ENCODE measurements at places on chromosomes 2 and 18. TPM values are rescaled to one million over a fixed set of nuclear protein-coding genes. Genes with fewer than 3 reads are reported as not detected.

The ITGB6 gene
- not detected for total RNA-seq

The AP1S3 gene
- 8.4 TPM for total RNA-seq

The HRH4 gene
- total RNA-seq: 0.12 TPM

The WDR35 gene
- 20.9 TPM for total RNA-seq

The ASTL gene
- total RNA-seq: not detected

The TMEM163 gene
- not detected for total RNA-seq

The DNAH6 gene
- total RNA-seq: 0.06 TPM

The NRP2 gene
- 7.4 TPM for total RNA-seq

The TMEM200C gene
- total RNA-seq: 3.8 TPM

The GCKR gene
- not detected for total RNA-seq

- no peak for DNase-seq
These were observed 1011.3 kb upstream of the CELF4 start for GRCh38 chr18:38576916-38577315.

GRCh38 chr2:5914811-5915611, 222.8 kb downstream of the SOX11 start:
- no peak for DNase-seq

- DNase-seq: no peak
These were observed 230.8 kb downstream of the SEPTIN10 start for GRCh38 chr2:109382951-109383350.

DNA sequence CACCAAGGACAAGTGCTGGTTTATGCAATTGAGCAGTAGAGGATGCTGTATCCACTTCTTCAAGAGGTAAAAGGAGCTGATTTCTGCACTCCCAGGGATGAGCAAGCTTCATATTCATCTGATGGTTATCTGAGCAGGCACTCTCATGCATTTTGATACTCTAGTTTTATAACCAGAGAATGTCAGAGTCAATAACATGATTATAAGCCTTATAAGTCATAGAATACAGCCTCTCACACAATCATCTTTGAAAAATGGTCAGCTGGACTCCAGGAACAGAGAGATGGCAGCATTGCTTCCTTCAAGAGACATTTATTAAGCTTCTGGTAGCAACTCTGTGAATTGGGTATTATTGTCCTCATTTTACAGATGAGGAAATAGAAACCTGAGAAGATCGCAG, 167.1 kb downstream of the SLC8A1 start:
- DNase-seq: no peak

DNA sequence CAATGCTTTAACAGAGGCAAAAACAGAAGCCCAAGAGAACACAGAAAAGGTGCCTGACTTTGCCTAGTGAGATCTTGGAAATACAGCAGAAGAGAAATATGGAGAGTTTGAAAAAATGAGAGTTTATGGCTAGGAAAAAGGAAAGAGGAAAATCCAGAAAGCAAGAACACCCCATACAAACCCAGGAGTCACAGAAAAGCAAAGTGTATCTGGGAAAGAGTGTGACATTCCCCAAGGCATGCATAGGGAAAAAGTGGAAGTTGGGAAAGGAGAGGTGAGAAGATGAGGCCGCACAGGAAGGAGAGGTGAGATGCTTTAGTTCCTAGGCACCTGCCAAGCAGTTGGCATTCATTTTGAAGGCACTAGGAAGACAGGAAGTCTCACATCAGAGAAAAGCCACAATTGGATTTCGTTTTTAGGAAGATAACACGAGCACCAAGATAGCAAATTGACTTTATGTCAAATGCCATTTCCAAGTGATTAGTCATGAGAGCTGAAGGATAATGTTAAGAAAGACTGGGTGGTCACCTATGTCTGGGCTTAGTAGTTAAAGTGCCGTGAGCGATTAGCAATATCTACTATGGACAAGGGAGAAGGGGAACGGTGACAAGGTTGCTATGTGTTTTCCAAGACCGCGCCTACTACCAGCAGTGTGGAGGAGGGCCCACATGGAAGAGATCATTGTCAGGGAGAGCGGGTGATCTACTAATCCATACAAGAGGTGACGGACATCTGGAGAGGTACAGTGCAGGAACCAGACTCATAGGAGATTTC, 224.1 kb upstream of the PARD3B start:
- DNase-seq: no peak

GRCh38 chr2:66305718-66306117, 129.2 kb upstream of the MEIS1 start:
- no peak for DNase-seq

DNA sequence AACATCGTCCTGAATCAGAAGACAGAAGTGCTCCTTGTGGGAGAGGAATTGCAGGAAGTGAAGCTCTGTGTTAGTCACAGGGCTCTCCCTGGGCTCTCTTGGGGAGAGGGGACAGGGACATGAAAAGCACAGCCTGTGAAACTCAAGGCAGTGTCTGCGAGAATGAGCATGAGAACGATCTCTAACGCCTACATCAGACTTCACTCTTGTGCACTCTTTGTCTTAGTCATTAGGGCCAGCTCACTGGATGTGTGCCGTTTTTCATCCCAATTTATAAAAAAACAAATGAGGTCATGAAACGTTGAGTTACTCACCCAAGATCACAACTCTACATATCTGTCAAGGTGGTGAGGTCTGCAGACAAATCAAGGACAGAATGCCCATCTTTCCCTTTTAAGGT, 27.0 kb upstream of the TWIST2 start:
- no peak for DNase-seq

DNA sequence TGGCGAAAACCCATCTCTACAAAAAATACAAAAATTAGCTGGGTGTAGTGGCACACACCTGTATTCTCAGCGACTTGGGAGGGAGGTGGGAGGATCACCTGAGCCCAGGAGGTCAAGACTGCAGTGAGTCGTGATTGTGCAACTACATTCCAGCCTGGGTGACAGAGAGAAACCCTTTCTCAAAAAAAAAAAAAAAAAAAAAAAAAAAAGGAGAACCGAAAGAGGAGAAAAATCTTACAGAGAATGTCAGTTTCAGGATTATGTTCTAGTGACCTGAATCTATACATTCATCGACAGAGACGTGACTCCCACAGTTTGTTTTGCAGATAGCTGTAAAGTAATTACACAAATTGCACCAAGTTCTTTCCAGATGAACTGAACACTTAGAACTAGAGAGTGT, 187.8 kb downstream of the FTCDNL1 start:
- no peak for DNase-seq

- no peak for DNase-seq
These were observed 169.4 kb downstream of the EIPR1 start for GRCh38 chr2:3208179-3208578.

DNA sequence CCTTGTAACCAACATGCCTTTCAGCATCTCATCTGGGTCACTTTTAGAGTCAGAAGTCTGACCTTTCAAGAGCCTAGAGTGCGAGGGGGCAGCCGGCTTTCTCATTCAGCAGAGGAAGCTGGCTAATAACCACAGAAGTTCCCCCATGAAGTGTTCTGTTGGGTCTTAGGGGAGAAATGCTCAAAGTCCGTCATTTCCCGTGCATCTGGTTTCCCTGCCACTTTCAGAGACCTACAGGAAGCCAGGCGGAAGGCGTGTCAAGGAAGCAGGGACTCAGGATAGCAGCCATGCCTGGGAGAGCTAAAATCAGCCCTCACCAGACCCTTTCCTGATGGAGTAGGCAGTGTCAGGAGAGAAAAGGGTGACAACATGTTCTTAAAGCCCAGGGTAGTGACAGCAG, 301.8 kb upstream of the ID2 start:
- DNase-seq: no peak

- no peak for DNase-seq
These were observed 25.7 kb downstream of the ANKRD62 start for GRCh38 chr18:12119358-12119757.

All from NCI-H460 (cell line).